ENCODE measurements at places on chromosomes 5 and 9.
A peak's percentile ranks its signal among the peaks of the same experiment; 100 is the strongest.

DNA sequence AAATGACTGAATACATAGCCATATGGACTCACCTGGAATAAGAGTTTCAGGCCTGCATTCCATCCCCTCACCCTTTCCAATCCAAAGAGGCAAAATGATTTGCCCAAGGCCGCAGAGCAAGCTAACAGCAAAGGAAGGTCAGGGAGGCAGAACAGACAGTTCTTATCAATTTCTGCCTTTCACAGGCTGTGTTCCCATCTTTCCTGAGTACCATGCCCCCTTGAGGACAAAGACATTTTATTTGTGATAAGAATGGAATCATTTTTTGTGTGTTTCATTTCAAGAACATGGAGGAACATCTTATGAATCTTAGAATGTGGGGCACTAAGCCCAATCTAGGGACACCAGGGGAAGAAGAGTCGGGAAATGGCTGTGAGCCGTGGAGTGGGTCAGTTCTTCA, 13.9 kb downstream of the LHFPL2 start:
- DNase-seq, result no peak

DNA sequence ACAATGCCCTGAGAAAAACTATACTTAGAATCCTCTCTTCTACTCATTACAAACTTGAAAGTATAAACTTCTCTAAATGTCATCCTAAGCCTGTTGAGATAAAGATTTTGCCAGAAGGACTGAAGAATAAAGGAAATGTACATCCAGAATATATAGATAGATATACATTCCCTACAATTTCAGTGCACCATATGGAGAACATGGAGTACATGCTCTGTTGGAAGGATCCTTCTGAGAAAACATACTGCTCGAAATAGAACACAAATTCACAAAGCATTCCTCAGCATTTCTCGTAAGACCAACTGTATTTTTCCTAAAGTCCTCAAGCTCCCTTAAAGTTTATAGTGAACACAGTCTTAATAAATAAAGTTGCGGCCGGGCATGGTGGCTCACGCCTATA, 69.7 kb upstream of the RASA1 start:
- DNase-seq, result no peak

DNA sequence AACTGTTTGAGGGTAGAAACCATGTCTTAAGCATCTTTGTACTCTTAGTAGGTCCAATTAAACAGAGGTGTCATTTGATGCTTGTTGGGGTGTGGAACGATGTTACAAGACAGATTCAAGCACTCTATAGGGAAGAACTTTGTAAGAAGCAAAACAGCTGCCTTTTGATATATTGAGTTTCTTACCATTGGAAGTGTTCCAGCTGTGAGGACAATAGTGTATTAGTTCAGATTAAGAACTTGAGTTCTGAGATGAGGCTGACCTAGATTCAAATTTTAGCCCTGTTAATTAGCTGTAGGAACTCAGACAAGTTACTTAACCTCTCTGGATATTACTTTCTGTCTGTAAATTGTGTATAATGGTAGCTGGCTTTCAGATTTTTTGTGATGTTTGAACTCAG, 19.6 kb upstream of the ZNF462 start:
- no peak for DNase-seq

DNA sequence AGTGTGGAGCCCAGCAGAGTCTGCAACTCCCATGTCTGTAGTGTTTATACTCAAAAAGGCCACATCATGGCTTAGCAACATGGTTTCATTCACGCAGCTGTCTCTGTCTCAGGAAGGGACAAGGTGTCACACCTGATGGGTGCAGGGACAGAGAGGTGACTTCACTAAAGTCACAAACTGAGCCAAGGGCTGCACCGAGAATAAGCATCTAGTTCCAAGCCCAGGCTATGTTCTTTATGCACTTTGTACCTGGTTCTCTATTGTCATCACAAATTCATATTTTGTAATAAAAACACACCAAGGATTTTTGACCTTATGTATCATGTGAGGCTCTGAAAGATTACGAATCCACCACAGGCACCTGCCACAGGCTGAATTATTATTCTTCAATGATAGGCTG, 64.9 kb upstream of the STK32A start:
- DNase-seq, result no peak

GRCh38 chr5:132749506-132749905, 2.3 kb downstream of the CCNI2 start:
- DNase-seq, result no peak

DNA sequence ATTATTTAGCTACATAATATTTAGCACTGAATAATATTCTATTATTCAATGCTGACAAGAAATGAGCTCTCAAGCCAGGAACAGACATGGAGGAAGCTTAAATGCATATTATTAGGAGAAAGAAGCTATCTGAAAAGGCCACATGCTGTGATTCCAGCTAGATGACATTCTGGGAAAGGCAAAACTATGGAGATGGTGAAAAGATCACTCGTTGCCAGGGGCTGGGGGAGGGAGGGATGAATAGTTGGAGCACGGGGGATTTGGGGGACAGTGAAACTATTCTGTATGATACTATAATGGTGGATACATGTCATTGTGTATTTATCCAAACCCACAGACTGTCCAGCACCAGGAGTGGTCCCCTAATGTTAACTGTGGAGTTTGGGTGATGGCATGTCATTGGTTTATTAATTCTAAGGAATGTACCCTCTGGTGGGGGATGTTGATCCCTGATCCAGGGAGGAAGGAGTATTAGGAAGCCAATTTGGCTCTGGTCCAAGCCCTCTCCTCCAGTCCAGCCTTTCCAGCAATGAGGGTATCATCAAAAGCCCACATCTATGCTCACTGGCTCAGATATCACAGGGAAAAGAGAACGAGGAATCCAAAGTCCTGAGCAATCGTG, 162.5 kb downstream of the COL23A1 start:
- no peak for DNase-seq

- DNase-seq, result no peak
Measured at GRCh38 chr5:35009657-35010056, 38.1 kb downstream of the AGXT2 start.

DNA sequence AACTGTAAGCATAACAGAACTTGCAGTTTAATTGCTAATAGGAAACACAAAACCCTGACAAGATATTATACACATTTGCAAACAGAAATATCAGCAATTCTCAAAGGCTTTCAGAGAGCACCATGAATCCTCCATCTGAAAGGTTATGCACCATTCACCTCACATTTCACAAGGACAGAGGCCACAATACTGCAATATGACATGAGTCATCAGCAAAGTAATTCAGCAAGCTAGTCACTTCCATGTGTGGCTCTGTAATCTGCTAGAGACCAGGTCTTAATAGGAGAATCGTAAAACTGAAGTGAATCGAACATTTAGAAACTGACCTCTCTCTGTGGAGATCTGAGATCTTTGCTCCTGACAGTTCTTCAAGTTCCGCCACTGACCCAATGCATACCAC, 28.3 kb downstream of the IARS1 start:
- no peak for DNase-seq

GRCh38 chr9:70772601-70773000, 348.8 kb downstream of the TRPM3 start:
- no peak for DNase-seq

DNA sequence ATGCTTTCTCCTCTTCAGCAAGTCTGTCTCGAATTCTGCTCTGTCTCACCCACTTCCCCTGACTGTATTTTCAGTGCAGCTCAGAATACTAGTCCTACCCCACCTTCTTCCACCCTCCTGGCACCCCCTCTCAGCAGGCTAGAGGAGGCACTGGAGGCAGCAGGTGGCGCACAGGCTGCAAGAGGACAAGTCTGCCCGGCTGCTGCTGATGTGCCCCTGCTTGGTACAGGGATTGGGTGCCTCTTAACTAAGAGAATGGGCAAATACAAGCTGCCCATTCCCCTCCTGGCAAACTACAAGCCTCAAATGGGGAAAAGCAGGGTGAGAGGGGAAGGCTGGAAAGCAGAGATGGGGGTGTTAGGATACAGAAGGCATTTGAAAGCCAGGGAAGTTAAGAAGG, 5.1 kb downstream of the TLN1 start:
- peak; percentile 56 for DNase-seq

DNA sequence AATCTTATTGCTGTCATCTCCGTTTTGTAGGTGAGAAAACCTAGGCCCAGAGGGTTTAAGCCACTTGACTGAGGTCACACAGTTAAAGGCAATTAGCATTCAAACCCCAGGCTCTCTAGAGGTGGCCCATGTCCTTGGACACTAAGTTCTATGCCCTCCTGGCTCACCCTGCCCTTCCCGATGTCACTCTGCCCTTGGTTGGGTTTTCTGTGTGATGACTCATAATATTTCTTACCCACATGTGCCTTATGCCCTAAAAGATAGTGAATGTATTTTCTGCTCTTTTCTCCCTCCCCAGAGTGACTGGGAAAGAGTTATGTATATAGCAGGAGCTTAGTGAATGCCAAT, 174.5 kb upstream of the PITX1 start:
- DNase-seq, result no peak

DNA sequence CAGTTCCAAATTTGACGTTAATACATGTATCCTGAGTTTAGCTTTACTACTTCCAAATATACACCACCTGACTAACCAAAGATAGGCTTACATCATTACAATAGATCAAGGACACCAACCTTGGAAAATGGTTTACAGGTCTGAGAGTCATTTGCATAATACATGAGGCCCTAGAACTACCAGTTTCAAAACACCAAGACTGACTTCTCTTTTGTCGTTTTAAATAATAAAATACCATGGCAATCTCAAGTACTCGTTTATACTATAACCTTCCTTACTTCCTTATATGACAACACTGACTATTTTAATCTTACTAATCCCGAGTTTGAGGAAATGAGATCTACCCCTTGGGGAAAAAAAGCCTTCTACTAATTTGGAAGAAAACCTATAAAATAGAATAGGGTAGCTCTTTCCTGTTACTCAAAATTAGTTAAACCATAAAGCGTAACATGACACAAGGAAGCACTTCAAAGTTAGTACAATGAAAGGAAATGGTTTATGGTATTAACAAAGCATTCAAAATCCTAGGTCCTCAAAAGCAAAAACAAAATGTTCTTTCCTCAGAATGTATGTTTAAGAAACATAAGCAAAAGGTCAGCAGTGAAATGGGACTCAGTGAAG, 42.1 kb downstream of the UBQLN1 start:
- no peak for DNase-seq

DNA sequence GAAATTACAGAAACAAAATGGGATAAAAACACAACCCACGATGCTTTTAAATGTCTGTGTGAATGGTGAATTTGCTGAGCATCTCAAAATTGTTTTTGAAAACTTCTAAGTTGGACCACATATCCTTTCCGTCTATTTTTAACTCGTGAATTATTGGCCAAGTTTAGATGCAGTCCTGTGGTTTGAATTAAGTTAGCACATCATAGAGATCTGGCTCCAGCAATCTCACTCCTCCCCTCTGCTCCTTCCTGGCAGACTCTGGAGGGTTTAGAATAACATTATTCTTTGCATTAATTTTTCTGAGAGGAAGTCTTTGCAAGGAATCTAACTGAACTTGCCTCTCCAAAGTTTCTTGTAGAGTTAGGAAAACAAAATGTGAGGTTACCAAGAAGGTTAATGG, 14.5 kb upstream of the ANKRD55 start:
- DNase-seq, result no peak

GRCh38 chr5:122772446-122772845, 2.4 kb upstream of the SNX2 start:
- no peak for DNase-seq

- DNase-seq, result no peak
Measured at GRCh38 chr9:19527663-19528062, 118.9 kb downstream of the ACER2 start.

- DNase-seq, result peak; percentile 68
Measured at GRCh38 chr5:139094154-139095131, 103.7 kb downstream of the SIL1 start.

DNA sequence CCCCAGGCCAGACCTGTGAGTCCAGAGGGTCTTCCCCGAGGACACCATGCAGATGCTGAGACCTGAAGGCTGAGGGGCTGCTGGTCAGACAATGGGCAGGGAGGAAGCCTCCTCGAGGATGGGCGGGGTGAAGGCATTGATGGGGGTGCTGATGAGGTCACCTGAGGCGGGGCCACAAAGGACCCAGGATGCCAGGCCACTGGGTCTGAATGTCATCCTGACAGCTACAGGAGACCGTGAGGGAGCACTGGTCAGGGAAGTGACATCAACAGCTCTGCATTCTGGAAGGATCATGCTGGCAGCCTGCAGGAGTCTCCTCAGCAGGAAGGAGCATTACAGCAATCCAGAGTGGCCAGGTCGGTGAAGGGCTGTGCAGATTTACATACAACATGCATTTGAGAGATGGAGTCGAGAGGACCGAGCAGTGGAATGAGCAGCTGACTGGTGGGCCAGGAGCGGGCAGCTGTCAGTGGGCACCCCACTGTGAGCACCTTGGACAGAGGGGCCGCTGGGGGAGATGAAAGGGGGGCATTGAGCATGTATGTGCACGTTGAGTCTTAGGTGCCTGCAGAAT, 77.7 kb upstream of the ADAMTS2 start:
- no peak for DNase-seq

GRCh38 chr9:38689678-38690077, 30.3 kb downstream of the FAM240B start:
- no peak for DNase-seq

DNA sequence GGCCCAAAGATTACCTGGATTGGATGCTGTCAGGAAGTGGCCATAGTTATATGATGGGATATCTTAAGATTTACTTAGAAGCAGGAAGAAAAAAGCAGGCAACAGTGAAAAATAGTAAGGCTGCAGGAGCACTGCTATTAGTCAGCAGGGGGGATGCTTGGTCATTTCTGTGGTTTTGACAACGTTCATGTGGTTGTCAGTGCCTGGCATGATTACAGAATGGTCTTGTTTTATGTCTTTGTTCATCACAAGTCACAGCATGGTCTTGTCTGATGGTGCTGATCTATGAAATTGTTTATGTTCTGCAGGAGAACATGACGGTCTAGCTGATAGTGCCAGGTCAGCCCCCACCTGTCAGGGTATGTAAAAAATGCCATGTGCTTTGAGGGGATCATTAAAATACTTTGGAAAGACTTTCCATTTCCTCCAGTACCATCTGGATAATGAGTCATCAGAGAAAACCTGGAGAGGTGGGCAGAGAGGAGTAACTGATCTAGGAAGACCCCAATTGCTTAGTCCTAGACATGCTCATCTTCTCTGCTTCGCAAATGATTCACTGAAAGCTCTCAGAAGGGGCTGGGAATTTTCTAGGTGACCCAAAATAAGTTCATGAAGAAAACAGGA, 48.5 kb downstream of the PLGRKT start:
- peak; percentile 20 for DNase-seq

GRCh38 chr9:18404434-18405029, 69.4 kb upstream of the ADAMTSL1 start:
- DNase-seq, result no peak

- DNase-seq, result no peak
Measured at GRCh38 chr5:127612441-127613141, 36.3 kb upstream of the CTXN3 start.

DNA sequence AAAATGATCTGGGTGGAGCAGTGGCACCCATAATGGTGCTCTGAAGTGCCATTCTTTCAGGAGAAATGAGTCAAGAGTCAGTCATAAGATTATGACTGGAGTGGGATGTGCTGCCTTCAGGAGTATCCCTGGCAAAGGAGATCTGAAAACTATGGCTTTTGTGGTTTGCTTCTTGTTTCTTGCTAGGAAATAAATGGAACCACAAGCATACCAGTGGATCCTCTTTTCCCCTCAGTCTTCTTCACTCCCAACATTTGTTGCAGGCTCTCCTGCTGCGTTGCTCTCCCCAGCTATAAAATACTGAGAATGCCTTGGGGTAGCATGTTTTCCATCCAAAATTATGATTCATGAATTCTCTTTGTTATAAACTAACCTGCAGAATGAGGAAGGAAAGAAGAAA, 199.1 kb downstream of the NNT start:
- DNase-seq, result no peak

- DNase-seq, result no peak
Measured at GRCh38 chr9:125649315-125649714, 57.7 kb downstream of the MAPKAP1 start.

GRCh38 chr5:80119372-80119771, 84.2 kb downstream of the THBS4 start:
- no peak for DNase-seq

All from GM06990 (cell line).